ENCODE measurements at places on chromosomes 7 and 10.

DNA sequence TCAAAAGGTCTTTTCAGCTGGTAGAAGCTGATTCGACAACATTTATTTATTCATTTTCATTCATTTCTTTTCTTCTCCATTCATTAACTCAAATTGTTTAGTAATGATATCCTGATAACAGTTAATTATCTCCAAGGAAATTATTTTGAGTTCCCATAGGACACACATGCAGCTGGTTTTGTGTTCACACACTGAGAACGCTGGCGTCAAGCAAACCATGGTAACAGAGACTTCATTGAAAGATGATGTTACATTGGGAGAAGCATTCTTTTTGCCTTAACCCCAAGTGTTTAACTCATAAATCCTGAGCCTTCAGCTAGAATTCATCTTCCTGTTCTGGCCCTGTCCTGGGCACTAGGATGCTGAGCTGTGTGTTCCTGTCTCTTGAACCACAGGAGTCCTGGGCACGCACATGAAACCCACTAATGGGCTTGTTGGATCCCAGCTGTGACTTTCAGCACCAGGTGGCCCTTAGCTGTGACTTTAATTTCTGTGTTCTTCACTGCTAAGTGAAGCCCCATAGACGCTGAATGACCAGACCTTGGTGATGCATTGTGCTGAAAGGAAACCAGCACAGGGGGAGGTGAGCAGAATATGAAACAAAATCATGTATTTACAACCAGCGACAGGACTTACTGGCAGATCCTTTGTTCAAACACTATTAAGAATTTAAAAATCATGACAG lies 121.5 kb upstream of the PRSS58 start:
- DNase-seq = no peak

DNA sequence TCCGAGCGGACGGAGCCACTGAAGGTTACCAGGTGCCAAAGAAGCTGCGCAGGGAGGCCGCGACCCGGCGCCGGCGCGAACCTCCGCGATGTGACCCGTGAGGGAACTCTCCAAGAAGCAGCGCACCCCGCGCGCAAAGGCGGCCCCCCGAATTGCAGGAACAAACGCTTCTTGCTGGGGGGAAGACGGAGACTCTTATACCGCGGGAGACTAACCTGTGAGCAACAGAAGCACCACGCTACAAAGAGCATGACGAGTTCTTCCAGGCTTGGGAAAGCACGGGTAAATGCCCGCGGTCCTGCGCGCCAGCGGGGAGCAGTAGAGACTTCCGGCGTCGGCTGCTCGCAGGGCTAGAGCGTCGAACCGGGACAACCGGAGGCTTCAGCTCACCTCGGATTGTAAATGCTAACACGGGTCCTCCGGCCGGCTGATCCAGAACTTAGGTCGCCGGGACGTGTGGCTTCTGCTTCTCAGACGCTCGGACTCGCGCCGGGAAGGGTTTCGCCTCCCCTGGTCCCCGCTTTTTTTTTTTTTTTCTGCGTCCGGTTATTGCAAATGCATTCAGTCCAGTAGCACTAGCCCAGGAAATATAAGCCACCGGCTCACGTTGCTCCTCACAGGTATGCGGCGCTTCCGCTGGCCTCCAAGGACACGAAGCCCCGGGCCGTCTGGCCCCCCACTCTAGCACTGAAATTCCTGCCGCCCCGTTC lies at the start of gene COA1:
Gene COA1, minus strand, starts transcription at position 310 of the 710 bp plus-strand sequence. CDS start 80,909 bp downstream, outside the sequence.
- peak; percentile 89 for DNase-seq

- no peak for DNase-seq
Observed at GRCh38 chr10:78473006-78473405, 439.3 kb downstream of the RPS24 start.

GRCh38 chr10:78424723-78425122 lies 391.1 kb downstream of the RPS24 start:
- no peak for DNase-seq

- DNase-seq = no peak
Observed at GRCh38 chr10:36421992-36422391, 703.4 kb upstream of the ANKRD30A start.

DNA sequence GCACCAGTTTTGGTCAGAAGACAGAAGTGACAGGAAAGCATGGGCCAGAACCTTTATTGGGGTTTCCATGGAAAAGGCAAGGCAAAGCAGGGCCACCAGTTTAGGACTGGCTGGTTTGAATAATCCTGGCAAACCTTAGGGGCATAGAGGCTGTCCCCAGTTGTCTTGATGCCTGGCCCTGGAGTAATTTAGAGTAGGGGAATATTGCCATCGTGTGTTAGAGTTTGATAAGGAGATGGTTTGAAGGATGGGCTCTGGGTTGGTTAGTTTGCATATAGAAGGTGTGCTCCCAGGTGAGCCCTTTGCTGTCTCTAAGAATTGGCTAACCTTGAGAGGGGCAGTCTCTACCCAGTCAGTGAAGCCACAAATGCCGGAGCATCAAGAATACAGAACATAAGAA lies 79.6 kb downstream of the ZNF777 start:
- DNase-seq = no peak
